ENCODE measurements at places on chromosomes 5 and 9.

DNA sequence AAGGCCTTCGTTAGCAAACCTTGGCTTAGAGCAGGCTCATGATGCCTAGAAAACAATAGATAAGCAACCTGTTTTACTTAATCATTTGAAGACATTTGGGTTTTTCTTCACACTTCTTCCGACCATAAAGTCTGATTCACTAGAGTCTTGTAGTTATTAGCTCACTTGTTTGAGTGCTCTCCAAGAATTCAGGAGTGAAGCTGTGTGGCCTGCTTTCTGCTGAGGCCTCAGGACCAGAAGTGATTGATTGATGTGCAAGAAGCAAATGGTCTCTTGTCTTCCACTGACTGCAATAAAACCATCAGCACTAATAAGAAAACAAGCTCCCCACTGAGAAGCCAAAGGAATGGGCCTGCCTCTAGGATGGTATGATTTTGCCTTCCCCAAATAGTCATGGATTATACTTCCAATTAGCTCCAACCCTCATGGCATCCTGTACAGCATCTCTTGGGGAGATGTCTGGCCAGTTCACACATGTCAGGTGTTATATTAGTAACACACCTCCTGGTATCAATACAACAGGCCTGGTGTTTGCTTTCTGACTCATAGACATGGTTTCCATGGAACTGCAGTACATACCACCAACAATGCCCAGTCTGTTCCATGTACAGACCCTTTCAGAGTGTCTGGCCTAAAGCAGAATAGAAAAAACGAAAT, 317.6 kb downstream of the CWC27 start:
- DNase-seq, result no peak

DNA sequence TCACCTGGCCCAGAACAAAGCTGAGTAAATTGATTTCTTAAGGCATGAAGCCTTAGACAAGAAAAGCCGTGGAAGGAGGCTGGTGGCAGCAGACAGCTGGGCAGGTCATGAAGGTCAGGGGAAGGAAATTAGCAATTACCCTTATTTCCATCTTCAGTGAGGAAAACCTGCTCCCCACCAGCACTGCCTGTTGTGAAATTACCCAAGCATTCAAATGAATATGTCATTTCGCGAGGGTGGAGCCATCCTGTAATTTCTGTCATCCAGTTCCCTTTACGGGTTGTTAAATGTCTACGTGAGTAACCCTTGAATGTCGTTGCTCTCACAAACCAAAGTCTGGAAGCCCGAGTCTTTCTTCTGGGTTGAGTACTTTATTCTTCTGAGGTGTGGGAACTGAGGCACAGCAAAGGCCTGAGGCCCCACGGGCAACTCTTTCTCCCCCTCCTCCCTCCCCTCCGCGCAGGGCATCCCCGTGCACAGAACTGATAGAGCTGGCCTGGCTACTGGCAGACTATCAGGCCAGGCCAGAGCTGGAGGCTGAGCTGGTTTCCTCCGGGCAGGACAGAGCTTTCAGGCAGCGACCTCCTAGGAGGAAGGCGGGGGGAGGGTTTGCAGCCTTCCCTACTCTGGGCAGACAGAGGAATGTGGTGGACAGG, 22.0 kb upstream of the AK3 start:
- no peak for DNase-seq

DNA sequence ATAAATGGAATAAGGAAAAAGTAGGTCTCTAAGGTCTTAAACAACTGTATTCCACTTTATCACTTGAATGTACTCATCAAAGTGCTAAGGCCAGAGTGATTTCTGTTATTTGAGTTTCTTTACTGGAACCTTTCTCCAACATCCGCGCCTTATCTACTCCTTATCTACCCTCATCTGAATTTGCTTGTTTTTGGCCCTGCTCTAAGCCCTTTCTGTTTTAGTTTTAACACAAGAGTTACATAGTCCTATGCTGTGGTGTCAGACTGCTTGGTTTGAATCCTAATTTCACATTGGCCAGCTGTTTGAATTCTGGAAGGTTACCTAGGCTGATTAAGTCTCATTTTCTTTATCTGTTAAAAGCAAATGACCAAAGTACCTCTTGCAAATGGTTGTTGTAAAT, 128.3 kb downstream of the PCSK5 start:
- no peak for DNase-seq

DNA sequence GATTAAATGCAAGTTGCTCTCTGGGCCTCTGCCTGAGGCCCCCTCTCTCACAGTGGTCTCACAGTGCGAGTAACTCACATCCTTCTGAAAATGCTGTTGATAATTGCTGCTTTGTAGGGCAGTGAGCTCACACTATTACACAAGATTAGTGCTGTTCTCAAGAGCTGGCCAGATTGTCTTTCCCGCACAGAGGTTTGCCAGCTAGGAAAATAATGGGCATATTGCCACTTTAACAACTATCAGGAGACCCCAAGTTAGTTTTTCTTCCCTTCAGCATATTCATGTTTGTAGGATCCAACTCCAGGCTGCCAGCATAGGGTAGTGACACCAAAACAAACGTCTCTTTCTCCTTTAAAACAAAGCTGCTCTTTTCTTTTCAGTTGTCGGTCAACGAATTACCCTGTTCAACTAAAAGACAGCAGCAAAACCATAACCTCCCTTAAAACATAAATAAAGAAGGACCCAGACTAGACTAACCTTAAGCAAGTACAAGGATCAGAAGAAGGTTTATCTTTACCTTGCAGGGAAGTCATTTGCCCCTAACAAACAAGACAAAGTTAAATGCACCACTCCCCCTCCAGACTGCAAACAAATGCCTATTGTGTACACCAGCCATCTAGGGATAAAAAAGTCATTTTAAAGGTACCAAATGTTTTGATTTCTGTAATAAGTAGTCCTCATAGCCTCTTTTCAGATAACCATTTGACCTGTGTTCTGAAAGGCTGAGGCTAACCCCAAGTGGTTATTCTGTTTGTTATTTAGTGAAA, 91.4 kb downstream of the VCAN start:
- DNase-seq, result no peak

DNA sequence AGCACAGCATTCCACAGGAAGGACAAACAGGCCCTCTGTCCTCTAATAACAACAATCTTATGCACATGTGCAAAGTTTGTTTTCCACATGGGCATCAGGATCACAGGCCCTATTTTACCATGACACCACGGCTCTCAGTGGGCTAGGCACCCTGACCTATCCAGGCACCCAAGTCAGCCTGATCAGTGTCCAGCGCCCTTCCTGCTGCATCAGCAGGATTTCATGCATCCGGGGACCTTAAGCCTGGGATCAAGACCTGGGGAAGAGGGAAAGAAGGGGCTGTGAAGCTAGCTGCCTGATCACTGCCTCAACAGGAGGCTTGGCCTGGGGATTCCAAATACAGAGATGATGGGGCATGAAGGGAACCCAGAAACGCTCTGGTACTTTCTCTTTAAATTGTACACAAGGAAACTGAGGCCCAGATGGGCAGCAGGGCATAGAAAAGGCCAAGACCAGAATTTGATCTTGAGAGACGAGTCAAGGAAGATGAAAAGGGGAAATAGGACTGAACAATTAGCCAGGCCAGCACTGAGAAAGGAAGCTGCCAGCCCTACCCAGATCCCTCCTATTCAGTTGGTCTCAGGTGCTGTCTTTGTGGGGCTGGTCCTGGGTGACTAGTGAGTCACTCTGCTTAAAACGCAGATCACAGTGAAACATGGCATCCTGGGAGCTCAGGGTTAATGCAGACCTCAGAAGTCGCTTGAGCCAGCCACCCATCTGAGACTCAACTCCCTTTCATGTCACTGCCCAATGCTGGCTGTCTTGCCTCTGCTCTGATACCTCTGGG, 57.9 kb downstream of the SHB start:
- DNase-seq, result no peak

DNA sequence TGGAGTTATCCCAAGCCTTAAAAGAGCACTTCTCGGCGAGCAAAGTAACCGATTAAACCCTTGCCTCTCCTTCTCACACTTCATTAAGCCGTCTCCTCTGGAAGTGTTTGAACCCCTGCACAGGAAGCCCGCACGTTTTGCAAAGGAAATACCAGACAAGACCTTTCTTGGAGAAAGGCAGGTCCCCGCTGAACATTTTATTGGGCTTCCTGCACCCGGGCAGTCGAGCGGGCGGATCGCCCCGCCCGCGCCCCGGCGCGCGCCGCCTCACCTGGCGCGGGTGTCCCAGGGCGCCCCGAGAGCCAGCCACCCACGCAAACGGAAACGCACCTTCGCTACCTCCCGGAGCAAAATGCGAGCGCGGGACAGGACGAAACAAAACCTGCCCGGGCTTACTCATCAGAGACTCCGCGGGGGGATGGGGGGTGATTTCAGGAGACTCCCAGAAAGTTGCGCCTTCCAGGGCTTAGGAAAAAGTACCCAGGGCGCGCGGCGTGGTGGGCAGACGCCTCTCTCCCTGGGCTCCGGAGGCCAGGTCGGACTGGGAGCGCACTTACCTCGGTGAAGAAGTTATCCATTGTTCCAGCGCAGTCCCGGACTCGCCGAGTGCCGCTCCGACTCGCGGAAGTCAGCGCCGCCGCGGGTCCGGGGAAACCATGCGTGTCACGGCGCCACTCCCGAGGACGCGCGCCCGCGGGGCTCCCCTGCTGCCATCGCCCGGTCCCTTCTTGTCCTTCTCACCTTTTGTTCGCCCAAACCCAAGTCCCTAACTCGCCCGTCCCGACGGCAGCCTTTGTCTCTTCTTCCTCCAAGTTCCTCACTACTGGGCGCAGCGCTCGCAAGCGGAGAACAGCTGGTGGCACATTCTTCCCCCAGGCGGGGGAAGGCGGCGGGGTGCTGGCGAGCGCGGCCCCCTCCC, 598 bp downstream of the MYO10 start:
- no peak for DNase-seq

GRCh38 chr9:89137542-89138462, 40.8 kb downstream of the SHC3 start:
- no peak for DNase-seq

DNA sequence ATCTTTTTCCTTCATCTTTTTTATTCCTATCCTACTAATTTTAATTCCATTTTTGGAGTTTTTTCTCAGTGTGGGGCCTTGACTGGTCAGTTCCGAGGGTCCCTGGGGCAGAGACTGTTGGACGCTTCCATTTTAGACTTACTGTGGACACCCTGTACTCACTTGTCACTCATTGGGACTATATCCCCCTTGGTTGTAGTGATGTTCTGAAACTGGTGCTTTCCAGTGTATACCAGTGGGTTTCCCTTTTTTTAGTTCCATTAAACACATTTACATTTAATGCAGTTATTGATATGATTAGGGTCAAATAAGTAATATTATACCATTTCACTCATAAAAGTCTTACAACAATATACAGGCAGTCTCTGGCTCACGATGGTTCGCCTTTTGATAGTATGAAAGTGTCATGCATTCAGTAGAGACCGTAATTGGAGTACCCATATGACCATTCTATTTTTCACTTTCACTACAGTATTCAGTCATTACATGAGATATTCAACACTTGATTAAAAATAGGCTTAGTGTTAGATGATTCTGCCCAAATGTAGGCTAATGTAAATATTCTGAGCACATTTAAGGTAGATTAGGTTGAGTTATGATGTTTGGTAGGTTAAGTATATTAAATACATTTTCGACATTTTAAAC, 46.0 kb downstream of the CNOT6 start:
- no peak for DNase-seq

DNA sequence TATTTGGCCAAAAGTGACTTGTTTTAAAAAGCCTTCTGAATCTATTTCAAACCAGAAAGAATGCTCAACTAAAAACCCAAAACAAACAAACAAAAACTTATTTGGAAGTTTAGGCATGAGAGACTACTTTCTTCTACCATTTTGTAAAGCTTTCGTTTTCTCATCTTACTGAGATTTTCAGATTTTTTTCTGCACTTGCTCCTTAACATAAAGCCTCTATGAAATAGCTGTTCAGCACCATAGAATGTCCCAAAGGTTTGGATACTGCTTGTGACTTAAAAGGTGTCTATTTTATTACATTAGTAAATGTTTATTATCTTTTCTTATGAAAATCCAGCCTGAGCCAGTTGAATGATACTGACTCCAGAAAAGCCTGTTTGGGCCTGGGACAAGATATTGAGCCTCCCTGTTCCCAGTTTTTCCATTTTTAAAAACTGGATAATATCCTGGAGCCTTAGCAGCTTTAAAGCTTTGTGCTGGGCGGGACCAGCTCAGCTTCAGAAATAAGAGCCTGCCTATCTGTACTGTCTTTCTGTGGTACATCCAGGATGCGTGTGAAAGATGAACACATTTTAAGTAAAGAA, 292.6 kb downstream of the ZSWIM6 start:
- DNase-seq, result no peak

- DNase-seq, result no peak
Observed at GRCh38 chr5:132629230-132629944, 28.6 kb upstream of the IL13 start.

- DNase-seq, result no peak
Observed at GRCh38 chr5:180590543-180591310, 572 bp downstream of the SCGB3A1 start.

GRCh38 chr9:111258209-111258874, 71.7 kb downstream of the OR2K2 start:
- no peak for DNase-seq

GRCh38 chr9:84323858-84324257, 16.7 kb downstream of the SLC28A3 start:
- no peak for DNase-seq

- DNase-seq, result no peak
Observed at GRCh38 chr5:89471115-89471514, 588.1 kb upstream of the MEF2C start.

- DNase-seq, result no peak
Observed at GRCh38 chr5:178991190-178992145, 3.7 kb downstream of the GRM6 start.

GRCh38 chr9:18056993-18057369, 417.0 kb upstream of the ADAMTSL1 start:
- DNase-seq, result no peak

GRCh38 chr9:75242426-75242825, 154.1 kb downstream of the OSTF1 start:
- no peak for DNase-seq

- DNase-seq, result no peak
Observed at GRCh38 chr5:179568721-179569120, 18.4 kb downstream of the RUFY1 start.

GRCh38 chr9:112044186-112044585, 130.9 kb downstream of the SUSD1 start:
- DNase-seq, result no peak

DNA sequence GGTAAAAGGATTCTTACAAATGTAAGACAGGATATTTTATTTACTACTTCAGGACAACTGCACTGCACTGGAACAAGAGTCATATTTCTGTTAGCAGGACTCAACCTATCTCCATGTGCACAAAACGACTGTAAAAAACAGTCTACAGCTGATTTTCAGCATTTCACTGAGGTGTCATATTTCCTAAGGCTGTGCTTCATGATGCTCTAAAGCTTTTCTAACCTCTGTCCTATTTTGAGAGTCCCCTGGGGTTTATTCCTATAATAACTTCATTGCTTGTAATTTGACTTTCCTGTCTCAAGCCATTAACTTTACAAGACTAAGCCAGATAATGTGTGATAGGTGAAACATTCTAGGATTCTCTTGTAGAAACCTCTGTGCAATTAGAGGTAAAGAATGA, 472.3 kb downstream of the HINT1 start:
- DNase-seq, result no peak

DNA sequence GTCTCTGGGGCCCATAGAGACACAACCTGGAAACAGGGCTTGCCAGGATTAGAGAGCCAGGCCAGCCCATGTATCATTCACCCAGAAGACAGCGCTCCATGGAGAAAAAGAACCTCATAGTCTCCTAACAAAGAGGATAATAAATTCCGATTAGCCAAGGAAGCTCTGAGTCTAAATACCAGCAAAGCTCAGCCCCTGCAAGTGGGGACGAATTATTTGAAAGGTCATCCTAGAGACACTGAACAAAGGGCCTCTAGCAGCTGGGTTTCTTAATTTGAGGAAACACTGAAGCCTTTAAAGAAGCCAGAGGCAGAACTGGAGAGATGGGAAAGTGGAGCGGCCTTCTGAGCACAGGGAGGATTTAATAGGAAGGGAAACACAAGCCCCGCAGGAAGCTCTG, 287.1 kb upstream of the ZNF462 start:
- no peak for DNase-seq
